ENCODE measurements at places on chromosomes 13 and 19.

DNA sequence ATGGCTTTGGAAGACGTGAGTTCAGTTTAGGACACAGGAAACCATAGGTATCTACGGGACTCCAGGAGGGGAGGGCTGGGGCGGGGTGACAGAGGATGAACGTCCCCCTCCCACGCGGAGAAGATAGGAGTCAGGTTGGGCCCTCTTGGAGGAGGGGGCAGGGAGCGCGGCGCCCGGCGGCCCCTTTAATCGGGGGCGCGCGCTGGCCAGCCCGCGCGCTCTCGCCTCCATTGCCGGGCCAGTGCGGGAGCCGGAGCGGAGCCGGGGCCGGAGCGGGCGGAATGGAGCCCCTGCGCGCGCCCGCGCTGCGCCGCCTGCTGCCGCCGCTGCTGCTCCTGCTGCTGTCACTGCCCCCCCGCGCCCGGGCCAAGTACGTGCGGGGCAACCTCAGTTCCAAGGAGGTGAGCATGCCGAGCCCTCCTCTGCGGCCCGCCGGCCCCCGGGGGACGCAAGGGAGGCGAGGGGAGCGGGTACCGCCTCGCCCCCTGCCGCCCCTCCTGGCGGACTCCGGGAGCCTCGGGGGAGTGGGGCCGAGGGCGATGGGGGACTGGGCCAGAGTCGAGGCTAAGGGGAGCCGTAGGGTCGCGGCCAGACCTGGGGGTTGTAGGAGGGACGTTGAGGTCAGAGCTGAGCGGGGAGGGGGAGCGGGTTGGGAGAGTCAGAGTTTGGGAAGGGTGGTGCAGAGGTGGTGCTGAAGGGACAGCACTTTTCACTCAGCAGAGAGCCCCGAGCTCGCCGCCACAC is at the start of gene TMEM145:
Gene TMEM145, plus strand, starts transcription at position 214 of the 744 bp plus-strand sequence. Its CDS starts 68 bp downstream, at position 282.
- peak; percentile 58 for DNase-seq

- DNase-seq = peak; percentile 38
These were observed 82.7 kb downstream of the DLEU7 start for GRCh38 chr13:50760751-50761150.

DNA sequence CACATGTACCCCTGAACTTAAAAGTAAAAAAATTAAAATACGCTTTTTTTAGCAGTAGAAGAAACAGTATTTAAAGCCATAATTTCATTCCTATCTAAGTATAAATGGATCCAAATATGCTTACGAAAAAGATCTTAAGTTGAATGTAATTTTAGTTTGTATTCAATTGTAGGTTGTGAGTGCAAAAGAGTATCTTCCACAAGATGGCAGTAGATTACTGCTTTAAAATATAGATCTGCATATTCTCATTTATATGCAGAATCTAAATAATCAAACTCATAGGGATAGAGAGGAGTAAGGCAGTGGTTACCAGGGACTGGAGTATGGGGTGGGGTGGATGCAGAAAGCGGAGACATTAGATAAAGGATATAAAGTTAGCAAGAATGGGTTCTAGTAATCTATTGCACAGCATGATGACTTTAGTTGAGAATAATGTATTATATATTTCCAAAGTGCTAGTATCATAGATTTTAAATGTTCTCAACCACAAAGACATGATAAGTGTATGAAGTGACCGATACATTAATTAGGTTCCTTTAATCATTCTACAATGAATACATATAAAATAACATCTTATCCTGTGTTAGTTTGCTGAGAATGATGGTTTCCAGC is 14.2 kb downstream of the OR7A17 start:
- DNase-seq = peak; percentile 3

DNA sequence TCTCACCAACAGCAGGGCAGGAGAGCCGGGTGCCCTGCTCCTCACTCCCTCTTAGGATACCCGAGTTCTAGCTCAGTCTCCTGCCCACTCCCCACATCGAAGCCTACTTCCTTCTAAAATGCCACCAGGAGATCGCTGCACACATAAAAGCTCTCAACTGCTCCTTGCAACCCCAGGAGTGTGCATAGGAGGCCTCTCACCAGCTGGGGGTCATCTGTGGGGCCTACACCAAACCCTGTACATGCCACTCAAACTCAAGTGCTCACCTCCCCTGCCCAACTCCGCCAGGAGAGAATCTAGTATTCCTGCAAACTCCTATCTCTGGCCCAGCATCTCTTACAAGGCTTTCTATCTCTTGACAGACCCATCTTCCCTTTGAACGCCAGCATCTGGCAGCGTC is 2.8 kb downstream of the SGTA start:
- no peak for DNase-seq

DNA sequence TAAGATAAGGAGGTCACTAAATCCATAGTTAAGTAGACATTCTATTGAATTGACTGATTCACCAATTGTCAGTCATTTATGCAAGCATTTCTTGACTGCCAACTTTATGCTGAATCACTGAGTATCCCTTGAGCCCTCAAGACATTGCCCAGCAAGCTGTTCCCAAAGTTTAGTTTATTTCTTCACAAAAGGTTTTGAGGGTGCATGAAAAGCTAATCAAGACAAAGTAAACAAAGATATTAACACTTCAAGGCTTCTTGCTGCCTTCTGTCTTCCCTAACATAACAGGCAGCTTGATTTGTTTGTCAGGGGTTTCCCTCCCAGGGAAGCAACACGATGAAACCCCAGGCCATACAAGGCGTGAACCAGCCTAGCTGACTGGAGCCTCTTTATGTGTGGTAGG is 374.4 kb downstream of the SPRY2 start:
- DNase-seq = no peak

DNA sequence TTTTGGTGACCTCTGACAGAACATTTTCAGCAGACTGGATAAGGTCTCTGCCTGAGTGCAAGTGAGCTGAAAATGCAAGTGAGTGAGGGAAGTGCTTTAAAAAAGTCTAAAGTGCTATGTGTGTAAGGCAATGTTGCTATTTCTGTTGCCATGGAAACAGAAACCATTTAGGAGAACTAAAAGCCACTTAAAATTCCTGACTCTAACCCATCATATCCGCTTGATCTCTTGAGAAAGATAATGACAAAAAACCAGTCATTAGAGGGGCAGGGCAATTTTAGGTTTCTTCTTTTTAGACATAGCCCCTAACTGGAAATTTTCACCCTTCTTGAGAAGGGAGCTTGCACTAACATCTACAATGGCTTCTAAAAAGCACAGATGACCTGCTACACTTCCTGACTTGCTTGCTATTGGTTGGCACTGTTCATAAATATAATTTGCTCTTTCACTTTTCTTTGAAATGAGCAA is at the start of gene CYSLTR2:
Gene CYSLTR2, plus strand, starts transcription at position 458 of the 468 bp plus-strand sequence. CDS start 52,889 bp downstream, outside the sequence.
- peak; percentile 11 for DNase-seq

DNA sequence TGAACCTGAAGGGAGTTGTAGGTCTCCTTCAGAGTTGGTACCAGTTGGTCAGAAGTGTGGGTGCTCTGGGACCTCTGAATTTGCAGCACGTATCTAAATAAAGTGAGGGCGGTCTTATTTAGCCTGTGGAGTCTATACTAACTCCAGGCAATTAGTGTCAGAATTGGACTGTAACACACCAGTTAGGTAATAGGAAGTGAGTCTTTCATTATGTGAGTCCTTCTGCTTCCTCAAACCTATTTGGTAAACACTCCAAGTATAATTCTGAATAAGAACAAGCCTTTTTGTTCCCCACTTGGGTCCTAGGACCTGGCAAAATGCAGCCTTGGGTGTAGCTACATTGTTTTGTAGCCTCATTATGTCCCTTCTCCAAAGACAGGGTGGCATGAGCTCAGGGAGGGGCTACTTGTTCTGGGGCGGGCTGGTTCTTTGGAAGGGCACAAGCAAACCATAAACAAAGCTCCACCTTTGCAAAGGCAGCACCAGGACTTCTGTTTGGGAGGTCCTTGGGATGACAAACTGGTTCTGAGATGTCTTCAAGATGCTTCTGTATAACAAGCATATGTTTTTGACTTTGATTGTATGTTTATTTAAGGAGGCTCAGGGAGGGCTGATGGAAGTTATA is 418.0 kb downstream of the ZNF536 start:
- DNase-seq = no peak

DNA sequence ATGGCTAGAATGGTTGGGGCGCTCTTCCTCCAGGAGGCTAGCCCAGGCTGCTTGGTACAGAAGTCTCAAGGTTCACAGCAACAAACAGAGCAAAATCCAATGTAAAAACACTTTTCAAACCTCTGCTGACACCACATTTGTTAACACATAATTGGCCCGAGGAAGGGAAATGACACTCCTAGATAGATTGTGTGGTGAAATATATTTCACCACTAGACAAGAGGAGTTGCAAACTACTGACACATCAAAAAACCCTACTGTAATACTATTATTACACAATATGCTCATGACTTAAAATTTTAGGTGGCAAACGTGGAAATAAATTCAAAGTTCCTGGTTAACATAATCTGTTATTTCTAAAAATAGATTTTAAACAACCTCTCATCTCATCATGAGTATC is 643.6 kb downstream of the PCDH9 start:
- no peak for DNase-seq

GRCh38 chr19:48373567-48373966 is 9.4 kb downstream of the SYNGR4 start:
- no peak for DNase-seq

GRCh38 chr19:56838909-56839651 is 1.4 kb downstream of the PEG3 start:
- peak; percentile 93 for DNase-seq

GRCh38 chr13:110921209-110921608 is 6.3 kb upstream of the ANKRD10 start:
- no peak for DNase-seq
